ENCODE measurements at places on chromosomes 7 and 10.

GRCh38 chr7:39085590-39086049, 107.9 kb downstream of the POU6F2 start:
- no peak for DNase-seq

DNA sequence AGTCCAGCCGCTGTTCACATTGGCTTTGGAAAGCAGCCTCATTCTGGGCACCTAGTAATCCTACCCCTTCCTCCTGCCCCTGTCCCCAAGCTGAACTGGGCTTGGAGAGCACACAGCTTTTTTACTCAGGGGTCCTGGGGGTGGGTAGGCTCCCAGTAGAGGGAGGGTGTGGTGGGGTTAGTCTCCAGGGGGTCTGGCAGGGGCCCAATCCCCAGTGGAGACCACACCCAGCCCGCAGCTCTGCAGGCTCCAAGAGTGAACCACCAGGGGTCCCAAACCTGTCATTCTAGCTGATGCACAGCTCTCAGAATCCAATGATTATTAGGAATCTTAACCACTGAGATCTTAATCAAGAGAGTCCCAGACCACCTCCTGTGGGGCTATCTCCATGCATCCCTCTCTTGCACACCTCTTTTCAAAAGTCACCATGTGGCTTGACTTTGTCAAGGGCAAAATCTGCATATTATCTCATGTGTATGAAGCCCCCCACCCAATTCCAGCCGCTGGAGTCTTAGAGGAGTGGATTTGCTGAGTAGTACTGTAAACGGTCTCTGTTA, 2.7 kb downstream of the HOXA11 start:
- no peak for DNase-seq

- no peak for DNase-seq
Observed at GRCh38 chr10:26528715-26529393, 90.7 kb downstream of the APBB1IP start.

DNA sequence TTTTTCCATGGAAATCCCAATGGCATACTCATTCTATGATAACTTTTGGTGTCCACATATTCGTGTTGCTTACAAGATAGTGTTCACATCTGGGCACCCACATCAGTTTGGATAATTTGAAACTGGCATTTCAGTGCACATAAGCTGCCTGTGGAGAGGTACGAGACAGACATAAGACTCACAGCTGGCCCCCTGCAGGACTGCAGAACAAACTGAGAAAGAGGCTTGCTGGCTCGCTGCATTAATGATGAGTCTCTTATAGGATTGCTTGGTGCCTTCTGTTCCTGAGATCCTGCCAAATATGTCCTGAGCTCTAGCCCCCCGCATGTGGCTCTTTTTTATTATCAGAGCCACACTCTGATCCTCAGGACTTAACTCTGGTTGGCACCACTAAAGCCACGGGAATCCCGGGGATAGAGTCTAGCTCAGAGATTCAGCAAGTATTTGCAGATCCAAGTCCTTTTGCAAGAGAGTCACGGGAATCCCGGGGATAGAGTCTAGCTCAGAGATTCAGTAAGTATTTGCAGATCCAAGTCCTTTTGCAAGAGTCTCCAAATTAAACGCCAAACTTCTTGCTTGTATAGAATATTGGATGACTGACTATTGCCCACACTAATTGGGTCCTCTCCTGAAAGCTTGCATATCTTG, 34.0 kb upstream of the JCAD start:
- no peak for DNase-seq

DNA sequence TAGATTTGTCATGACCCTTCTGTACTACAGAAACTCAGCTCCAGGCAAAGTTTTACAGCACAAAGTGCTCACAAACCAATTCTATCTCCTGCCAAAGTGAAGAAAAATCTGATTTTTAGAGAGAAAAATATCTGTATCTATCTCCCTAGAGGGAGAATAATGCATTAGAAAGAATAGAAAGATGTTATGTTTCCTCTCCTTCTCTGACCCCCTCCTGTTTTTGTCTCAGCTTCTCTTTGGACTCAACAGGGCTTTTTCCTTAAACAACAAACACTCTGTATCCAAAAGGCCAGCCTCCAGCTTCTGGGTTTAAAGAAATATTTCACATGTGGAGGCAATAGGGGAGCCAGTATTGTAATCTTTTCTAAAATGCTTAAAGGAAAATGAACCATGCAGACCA, 627.4 kb downstream of the REEP3 start:
- DNase-seq, result no peak

- DNase-seq, result no peak
Observed at GRCh38 chr10:110556296-110556695, 11.2 kb upstream of the SMC3 start.

GRCh38 chr7:111564078-111564477, 1.8 kb upstream of the IMMP2L start:
- no peak for DNase-seq

DNA sequence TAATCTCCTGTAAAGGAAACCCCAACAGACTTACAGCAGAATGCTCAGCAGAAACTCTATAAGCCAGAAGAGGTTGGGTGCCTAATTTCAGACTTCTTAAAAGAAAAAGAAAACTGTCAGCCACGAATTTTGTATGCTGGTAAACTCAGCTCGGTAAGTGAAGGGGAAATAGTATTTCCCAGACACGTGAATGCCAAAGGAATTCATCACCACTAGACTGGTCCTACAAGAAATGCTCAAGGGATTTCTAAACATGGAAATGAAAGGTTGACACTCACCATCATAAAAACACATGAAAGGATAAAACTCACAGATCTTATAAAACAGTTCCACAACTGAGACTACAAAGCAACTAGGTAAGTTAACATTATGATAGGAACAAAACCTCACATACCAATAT, 68.6 kb downstream of the GLCCI1 start:
- no peak for DNase-seq

GRCh38 chr7:132685277-132685676, 109.0 kb upstream of the PLXNA4 start:
- no peak for DNase-seq

DNA sequence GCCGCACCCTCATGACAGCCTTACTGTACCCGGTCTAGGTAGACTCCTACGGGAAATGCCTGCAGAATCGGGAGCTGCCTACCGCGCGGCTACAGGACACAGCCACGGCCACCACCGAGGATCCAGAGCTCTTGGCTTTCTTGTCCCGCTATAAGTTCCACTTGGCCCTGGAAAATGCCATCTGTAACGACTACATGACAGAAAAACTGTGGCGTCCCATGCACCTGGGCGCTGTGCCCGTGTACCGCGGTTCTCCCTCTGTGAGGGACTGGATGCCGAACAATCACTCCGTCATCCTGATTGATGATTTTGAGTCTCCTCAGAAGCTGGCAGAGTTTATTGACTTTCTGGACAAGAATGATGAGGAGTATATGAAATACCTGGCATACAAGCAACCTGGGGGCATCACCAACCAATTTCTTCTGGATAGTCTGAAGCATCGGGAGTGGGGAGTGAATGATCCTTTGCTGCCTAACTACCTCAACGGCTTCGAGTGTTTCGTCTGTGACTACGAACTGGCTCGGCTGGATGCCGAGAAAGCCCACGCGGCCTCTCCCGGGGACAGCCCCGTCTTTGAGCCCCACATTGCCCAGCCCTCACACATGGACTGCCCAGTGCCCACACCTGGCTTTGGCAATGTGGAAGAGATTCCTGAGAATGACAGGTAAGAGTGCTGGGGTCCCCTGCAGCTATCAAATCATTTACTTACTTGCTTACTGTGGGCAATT, 8.5 kb upstream of the CHCHD1 start:
- no peak for DNase-seq

- DNase-seq, result no peak
Observed at GRCh38 chr10:58488921-58489320, 23.8 kb upstream of the BICC1 start.

GRCh38 chr7:64504581-64505120, 58.2 kb downstream of the ZNF680 start:
- DNase-seq, result no peak

- DNase-seq, result no peak
Observed at GRCh38 chr10:76122056-76122455, 690.6 kb downstream of the LRMDA start.

DNA sequence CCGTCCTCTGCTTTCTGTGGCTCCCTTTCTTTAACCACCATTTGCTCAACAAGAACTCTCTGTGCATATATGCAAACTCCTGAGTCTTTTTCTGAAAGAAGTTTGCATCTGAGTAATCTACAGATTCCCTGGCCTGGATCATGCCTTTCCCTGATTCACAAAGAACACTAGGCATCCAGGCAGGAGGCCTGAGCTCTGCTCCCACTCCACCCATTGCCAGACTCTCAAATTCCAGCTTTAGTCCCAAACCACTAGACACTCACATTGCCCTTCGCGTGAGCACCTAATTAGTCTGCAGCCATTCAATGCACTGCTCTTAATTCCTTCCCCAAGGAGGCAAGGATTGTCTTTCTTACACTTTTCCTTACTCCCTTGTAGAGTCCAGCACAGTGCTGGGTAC, 60.9 kb downstream of the ABCC2 start:
- no peak for DNase-seq

DNA sequence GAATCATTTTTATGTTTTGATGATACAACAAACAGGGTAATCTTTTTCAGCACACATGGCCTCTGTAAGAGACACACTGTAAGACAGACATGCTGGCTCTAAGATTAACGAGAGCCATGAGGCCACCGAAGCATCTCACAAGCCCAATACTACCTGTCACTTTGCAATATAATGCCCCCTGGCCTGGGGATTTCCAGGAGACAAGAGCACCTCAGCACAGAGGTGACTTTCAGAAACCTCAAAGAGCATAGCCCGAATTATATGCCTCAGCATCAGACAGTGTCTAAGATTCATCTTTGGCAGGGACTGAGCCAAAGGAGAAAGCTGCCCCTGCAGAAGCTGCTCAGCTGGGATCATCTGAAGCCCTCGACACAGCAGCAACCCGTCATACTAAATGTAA, 44.2 kb upstream of the TMEM213 start:
- DNase-seq, result no peak

All from stimulated activated CD8-positive, alpha-beta memory T cell treated with anti-CD3 and anti-CD28 coated beads, Interleukin-4, amount 100 ng/mL, for 1 hour (primary cell).